ENCODE measurements at places on chromosomes 11 and 22. TPM values are rescaled to one million over a fixed set of nuclear protein-coding genes. Genes with fewer than 3 reads are reported as not detected.
A peak's percentile ranks its signal among the peaks of the same experiment; 100 is the strongest.

MRGPRX1 gene
- total RNA-seq = not detected

C11orf52 gene
- total RNA-seq = not detected

DNA sequence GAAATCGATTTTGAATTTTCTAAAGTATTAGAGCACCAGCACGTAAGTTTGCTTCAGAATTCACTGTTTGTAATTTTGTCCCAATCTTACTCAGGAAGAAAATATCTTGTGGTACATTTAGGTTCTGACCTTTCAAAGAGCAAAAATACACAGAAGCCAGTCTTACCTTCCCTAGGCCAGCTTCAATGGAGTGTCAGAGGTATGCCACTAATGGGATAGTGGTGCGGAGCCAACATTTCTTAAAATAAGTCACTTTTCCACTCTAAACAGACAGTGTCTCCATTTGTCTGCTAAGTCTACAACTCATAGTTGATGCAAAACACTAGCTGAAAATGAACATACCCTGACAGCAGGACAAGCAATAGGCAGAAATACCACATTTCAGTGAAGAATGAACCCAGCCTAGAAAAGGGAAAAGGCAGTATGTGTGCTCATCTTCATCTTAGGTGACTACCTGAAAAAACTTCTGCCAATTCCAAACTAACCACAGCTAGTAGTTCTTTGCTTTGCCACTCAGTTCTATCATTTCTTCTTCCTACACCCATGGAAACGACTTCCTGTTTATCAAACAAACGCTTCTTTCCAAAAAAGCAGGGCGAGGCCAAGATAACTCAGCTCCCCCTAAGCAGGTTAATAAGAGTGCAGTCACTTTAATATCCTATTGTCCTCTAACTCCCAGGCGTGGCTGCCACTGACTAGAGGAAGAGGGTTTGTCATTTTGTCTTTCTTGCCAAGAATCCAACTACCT, 94.0 kb upstream of the APOA1 start:
- DNase-seq = peak; percentile 75
- peaks cover 2% of the 10 kb centered on the region for H3K36me3 ChIP-seq
- peak overlapping the region; percentile 96 for H3K27ac ChIP-seq
- H3K4me3 ChIP-seq = peak overlapping the region; percentile 15
- peaks cover 80% of the 10 kb centered on the region for H3K4me1 ChIP-seq

GRCh38 chr11:12882670-12883069, 126.4 kb upstream of the RASSF10 start:
- H3K27me3 ChIP-seq = no peaks in the 10 kb centered on the region
- H3K36me3 ChIP-seq = no peaks in the 10 kb centered on the region
- no peak for DNase-seq
- no peak overlapping the region for H3K4me3 ChIP-seq
- no peaks in the 10 kb centered on the region for H3K4me1 ChIP-seq
- H3K27ac ChIP-seq = no peak overlapping the region

MUC6 gene
- not detected for total RNA-seq

GRCh38 chr11:123566852-123567251, 87.6 kb downstream of the SCN3B start:
- DNase-seq = no peak
- H3K27ac ChIP-seq = no peak overlapping the region
- H3K4me1 ChIP-seq = no peaks in the 10 kb centered on the region
- no peaks in the 10 kb centered on the region for H3K36me3 ChIP-seq
- H3K4me3 ChIP-seq = no peak overlapping the region

GRCh38 chr11:86497310-86497709, 122.6 kb downstream of the CCDC81 start:
- H3K27me3 ChIP-seq = no peaks in the 10 kb centered on the region
- no peak overlapping the region for H3K27ac ChIP-seq
- no peaks in the 10 kb centered on the region for H3K36me3 ChIP-seq
- H3K4me1 ChIP-seq = no peaks in the 10 kb centered on the region
